Amniotic stem cell (primary cell): ENCODE measurements at places on chromosomes 4 and X.

GRCh38 chrX:120761810-120762209, 113.9 kb downstream of the CT47B1 start:
- no peak for DNase-seq

DNA sequence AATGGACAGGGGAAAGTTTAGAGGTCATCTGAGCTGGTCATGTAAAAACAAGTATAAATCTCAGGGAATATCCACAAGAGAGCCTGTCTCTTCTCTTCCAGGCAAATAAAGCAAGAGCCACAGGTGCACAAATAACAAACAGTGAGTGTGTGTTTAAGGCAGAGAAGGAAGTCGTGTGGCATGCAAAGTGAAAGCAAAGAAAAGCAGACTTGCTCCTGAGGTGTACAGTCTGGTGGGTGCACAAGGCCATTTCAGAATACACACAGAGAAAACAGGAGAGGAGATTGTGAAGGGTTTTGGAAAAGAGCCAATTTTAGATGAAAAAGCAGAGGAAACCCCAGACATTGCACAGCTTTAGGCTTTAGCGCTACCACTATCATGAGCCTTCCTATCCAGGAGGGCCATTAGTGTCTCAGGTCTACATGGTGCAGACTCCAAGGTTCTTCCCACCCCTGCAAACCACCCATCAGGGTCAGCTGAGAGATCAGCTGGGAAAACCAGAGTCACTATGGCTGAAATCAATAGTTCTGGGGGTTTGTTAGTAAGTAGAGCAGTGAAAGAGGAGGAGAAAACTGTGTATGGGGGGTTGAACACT, 355.8 kb downstream of the KLHL4 start:
- DNase-seq, result no peak

DNA sequence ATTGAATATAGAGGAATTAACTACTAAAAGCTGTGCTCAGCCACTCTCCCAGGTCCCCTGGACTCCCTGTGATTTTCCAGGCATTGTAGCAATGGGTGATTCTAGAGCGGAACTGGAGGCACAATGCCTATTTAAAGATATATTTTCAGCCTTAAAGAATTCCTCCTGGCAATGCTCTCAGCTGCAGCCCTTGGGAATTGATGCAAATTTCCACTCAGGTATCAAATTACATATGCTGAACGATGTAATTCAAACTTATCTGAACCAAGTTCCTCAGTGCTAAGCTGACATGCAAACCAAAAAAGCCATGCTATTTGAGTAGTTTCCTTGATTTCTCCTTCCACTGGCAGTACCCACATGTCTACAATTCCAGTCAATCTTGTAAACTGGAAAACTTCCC, 86.3 kb upstream of the GABRA3 start:
- DNase-seq, result no peak

DNA sequence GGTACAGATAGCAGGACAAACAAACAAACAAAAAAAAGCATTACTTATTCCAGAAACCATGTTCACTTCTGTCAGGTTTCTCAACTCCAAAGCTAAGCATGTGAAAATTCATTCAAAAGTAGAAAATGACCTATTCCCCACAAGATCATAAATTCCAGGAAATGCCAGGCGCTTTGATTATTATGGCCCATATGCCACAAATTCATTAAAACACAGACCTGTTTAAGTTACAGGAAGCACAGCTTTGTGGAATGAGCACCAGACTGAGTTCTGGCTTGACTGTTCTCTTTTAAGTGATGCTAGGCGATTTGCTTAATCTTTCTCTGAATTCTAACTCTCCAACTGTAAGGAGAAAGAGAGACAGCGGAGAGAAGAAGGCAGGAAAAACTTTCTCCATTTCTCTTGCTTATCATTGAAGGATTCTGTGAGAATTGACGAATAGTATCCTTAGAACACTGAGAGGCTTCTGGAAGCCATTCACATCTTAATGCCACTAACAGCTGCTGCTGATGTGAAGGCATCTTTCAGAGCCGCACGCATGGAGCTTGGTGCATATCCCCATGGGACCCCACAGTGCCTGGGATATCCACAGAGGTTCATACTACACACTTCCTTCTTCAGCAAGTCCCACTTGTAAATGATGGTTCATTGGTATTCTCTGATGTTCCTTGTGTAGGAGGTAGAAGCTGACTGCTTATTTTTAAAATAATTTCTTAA, 138.0 kb downstream of the ZNF674 start:
- DNase-seq, result no peak

GRCh38 chr4:89514811-89515210, 207.2 kb upstream of the GPRIN3 start:
- DNase-seq, result no peak

GRCh38 chrX:13110433-13111324, 66.3 kb upstream of the FAM9C start:
- peak; percentile 81 for DNase-seq

DNA sequence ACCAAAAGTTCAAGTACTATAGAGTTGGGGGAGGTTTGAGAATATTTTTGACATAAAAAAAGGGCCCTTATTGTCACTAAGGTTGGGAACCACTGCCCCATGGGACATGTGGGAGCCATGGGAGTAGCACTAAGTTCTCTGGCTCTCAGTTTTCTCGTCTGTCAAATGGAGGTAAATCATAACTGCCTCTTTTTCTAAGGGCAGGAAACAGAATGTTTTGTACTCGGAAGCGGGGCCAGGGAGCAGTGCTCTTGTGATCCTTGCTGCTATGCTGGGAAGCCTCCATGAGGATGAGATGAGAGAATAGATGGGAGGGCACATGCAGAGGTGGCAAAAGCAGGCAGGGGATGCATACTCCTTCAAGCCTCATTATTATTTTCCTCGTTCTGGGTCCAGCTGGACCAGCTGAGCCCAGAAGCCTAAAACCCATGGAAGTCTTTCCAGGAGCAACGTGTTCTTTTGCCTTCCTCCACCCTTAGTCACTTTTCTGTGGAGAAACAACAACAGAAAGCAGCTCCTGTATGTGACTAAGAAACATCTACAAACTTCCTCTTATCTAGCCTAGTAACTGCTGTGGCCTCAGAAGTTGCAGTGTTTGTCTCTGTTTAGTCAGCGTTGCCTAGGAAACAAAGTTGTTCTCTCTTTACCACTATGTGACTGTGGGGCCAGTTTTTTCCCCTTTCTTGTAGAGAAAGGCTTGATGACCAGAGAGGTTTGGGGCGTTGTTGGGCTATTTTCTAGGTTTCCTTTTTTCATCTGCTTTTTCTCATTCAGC, 64.8 kb downstream of the TSC22D3 start:
- DNase-seq, result peak; percentile 68

DNA sequence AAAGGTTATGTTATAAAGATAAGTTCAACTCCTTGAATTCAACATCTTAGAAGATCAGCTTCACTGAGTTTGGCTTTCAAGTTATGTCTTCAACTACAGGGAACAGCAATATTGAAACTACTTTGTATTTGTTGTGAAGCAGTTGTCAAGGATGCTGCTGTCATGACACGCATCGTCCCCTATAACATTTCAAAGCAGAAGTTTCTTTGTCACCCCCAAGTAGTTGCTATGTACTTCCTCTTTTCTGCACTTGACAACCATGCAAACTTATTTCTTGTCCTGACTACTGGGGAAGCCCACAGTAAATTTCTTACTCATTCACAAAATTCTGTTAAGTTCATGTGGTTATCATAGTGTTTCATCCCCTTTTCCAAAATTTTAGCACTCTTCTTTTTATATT, 14.3 kb downstream of the ANTXR2 start:
- DNase-seq, result no peak

DNA sequence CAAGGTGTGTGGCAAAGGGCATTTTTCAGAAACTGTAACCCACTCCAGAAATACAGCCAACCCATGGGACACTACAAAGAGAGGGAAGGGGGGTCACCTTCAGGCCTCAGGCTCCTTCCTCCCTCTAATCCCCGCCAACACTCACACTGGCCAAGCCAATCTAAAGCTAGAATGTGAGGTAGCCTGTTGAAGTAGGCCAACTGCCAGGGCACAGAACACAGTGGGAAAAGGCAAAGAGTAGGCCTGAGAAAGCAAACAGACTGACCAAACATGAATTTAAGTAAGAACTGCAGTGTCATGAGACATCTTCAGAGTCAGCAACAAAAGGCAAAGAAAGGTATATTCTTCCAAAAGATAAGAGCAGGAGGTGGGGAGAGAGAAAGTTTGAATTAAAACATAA, 289.0 kb downstream of the HNRNPD start:
- no peak for DNase-seq

- no peak for DNase-seq
Measured at GRCh38 chr4:145523117-145523516, 41.5 kb downstream of the SMAD1 start.

DNA sequence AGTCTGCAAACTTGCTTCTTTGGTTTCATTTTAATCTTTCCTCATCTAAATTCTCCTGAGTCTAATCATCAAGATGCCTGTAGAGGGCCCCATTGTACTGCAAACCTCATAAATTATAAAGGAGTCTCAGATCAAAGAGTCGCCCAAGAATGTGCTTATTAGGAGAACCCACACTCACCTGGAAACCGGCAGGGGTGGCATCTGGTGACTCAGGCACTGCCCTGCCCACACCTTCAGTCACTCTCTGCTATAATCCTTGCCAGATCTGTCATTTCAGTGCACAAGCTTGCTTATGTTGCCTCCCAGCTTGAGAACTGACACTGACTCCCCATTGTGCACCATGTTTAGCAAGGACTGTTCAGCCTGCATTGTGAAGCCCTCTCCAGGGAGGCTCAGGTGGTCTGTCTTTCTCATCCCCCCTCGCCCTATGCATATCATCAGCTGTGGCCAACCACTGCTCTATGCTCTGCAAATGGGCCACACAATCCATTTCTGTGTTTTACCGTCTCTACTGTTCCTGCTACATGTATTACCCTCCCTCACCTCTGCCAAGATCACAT, 12.4 kb downstream of the EPGN start:
- DNase-seq, result peak; percentile 13

GRCh38 chrX:84865113-84865512, 138.6 kb upstream of the APOOL start:
- no peak for DNase-seq

DNA sequence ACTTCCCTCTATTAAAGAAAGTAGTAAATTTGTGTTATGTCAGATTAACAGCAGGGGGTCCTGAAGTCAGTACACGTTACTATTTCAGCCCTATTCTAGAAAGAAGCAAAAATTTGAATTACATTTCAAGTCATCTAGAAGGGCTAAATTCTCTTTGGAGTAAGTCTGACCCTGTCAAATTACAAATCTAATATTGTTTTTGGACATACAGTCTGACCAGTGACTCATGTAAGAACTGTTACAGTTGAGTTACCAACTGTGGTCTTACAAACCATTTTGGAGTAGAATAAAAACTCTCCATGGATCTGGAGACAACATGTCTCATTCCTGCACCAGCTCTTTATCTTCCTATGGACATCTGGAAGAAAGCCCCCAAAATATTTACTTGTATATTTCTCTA, 36.0 kb upstream of the GYPA start:
- no peak for DNase-seq

DNA sequence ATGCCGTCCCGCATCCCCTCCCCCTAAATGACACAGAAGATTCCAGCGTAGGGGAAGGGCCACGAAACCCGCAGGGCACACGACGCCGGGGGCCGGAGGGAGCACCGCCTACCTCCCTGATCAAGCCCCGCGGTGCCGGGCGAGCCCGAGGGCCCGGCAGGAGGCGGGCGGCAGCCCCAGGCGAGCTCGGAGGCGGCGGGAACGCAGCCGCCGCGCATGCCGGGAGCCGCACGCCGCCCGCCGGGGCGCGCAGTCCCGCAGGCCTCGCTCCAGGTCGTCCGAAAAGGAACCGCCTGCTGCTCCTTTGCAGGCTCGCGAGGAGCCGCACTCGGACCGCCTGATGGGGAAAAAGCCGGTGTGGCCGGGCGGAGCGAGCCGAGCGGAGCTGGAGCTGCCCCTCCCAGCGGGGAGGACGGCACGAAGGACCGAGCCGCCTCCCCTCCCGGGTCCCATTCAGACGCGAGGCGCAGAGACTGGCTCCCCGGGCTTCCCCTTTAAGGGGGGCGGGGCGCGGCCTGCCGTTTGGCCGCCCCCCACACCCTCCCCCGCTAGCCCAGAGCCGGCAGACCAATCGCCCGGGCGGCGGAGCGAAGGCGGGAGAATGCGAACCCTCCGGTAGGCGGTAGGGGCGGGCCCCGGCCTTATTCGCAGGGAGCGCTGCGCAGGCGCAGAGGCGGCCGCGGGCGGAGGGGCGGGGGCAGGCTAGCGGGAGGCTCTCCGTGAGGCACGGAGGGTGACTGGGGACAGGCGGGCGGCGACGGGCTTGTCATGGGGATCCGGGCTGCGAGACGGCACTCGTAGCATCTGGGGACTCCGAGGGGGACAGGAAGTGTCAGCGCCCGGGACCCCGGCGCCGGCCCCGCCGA, 561 bp upstream of the ING2 start:
- peak; percentile 99 for DNase-seq

DNA sequence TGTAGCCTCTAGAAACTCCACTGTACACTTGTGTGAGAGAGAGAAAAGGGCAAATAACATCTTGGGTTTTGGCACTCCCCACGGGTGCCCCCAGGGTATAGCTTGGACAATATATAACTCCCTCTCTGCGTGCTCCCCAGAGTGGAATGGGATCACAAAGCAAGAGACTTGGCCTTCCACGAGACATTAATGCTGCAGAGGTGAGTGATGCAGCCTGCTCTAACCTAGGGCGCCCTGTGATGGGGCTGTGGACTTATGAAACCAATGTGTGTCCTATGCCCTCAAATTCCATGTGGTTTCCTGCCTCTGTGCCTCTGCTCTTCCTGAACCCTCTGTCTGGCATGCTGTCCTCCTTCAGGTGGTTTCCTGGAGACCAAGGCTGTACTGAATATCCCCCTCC, 22.0 kb upstream of the FAM9C start:
- DNase-seq, result no peak

DNA sequence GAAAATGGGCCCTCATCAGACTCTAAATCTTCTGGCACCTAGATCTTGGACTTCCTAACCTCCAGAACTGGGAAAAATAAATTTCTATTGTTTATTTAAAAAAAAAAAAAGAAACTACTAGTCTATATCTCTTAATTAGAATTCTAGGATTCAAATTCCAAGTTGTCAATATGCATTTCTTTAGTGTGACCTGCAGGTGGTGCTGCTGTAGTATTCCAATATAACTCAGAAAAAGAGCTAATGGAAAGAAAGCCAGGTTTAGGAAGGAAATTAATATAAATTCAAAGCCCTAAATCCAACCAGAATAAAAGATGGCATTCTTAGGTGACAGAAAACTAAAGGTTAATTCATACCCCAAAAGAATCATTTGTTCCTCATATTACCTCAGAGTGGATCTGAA, 80.0 kb upstream of the NALF2 start:
- DNase-seq, result no peak

GRCh38 chr4:154720123-154720522, 23.7 kb upstream of the LRAT start:
- no peak for DNase-seq

GRCh38 chr4:41745292-41746024, 3.1 kb downstream of the PHOX2B start:
- DNase-seq, result no peak

- DNase-seq, result peak; percentile 28
Measured at GRCh38 chr4:56909086-56909894, 1.6 kb downstream of the REST start.

- no peak for DNase-seq
Measured at GRCh38 chr4:71110499-71110898, 117.0 kb downstream of the DCK start.

GRCh38 chr4:60133375-60133774, 1066.8 kb upstream of the ADGRL3 start:
- DNase-seq, result peak; percentile 14
